Stimulated activated CD8-positive, alpha-beta memory T cell treated with anti-CD3 and anti-CD28 coated beads, Interleukin-7, amount 100 ng/mL, for 1 hour (primary cell): ENCODE measurements at places on chromosomes 2 and 18.

DNA sequence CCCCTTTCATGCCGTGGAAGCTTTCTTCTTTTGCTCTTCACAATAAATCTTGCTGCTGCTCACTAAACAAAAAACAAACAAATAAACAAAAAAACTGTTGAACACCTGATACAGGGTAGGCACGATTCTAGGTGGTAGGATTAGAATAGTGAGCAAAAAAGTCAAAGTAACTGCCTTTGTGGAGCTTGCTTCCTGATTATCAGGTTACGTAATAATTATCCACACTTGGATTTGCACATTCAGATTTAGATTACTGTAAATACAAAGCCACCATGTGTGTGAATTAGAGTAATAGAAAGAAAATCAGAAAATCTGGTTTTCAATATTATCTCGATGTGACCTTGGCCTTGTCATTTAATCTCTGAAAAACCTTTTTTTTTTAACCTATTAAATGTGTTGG, 307.1 kb downstream of the NRXN1 start:
- no peak for DNase-seq

DNA sequence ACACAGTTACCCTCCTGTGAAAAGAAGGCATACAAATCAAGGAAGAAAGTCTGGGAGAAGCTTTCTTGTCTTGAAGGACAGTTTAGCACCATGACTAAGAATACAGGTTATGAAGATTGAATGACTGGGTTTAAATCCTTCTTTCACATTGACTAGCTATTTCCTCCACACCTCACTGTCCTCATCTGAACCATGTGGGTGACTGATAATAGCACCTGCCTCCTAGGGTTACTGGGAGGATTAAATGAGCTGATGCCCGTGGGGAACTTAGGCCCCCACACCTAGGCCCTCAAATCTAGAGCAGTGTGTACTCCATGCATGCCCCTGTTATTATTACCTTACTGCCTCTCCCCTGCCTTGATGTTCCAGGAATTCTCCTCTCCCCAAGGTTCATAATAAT, 202.9 kb downstream of the FBXO15 start:
- no peak for DNase-seq

DNA sequence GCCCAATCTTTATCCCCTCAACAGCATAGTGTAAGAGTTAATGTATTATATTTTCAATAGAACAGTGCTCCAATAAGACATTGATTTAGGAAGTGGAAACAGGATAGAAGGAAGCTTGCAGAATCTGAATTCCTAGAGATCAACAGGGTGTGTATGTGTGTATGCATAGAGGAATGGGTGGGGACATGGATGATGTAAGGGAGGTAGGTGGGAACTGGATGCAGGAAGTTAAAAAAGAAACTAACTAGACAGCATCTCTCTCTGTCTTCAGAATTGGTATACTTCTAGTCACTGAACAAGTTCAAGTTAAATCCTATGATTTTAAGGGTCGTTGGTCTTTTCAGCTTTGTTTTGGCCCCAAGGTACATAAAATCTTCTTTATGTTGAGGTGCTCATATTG, 196.6 kb downstream of the PMAIP1 start:
- DNase-seq, result no peak

DNA sequence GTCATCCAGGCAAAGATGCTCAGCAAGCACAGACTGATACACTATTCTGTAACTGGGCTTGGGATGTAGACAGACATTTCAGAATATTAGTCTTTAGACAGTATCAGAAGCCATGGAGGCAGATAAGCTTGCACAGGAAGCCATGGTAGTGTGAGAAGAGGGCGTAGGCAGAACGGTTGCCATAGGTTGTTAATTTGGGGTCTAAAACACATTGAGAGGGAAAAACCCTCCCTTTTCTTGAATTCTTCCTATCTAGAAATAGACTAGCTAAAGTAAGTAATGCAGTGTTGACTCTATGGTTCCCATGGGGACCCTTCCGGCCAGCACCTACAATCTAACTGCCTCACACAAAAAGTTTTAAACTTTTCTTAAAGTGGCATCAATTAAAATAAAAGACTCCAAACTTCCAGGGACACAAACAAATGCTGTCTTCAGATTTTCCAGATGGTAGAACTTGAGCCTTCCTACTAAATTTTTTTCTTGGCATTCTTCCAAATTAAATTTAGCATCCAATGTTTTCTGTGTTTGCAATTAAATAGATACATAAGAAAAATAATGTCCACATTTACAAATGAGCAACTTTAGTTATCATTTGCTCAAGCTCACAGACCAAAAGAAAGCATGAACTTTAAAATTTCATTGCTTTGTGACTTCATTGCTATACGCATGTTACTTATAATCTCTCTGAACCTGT, 1.9 kb downstream of the PRKRA start:
- DNase-seq, result no peak

- DNase-seq, result no peak
Observed at GRCh38 chr2:88530081-88530480, 77.6 kb upstream of the FOXI3 start.

- DNase-seq, result no peak
Observed at GRCh38 chr2:164600763-164601162, 20.5 kb downstream of the GRB14 start.

DNA sequence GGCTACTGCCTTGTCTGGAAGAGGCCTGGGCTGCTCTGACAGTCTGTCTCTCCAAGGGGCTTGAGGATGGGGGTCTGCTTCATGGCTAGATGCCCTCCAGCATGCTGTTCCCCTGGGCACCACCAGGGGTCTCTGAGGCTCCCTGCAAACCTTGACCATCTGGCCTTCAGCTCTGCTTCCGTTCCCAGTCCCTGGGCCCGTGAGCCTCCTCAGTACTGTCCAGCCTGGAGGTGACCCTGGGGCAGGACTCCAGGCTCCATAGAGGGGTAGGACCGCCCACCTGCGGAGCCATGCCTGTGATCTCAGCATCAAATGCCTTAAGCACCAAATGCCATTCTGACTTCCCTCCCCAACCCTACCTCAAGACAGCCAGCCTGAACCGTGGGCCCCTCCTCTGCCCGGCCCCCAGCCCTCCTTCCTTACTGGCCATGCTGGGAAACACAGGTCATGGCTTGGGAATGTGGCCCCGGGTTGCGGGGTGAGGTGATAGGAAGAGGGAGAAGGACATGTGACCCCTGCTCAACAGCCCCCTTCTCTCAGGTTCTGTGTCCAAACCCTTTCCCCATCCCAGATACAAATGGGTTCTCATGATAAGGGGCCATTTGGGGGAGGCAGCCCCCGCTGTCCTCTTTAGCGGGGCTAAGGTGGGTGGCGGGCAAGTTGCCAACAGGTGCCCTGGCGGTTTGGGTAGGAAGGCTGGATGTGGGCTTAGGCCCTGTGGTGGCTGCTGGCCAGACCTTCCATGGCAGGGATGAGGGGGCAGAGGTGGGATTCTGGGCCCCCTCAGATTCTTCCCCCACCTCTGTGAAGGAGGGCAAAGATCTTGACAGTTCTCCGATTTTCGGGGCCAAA, 25.0 kb downstream of the SPEG start:
- DNase-seq, result no peak

GRCh38 chr2:75074228-75074627, 115.8 kb downstream of the POLE4 start:
- no peak for DNase-seq

GRCh38 chr2:171319164-171319810, 114.5 kb downstream of the METTL8 start:
- DNase-seq, result no peak

DNA sequence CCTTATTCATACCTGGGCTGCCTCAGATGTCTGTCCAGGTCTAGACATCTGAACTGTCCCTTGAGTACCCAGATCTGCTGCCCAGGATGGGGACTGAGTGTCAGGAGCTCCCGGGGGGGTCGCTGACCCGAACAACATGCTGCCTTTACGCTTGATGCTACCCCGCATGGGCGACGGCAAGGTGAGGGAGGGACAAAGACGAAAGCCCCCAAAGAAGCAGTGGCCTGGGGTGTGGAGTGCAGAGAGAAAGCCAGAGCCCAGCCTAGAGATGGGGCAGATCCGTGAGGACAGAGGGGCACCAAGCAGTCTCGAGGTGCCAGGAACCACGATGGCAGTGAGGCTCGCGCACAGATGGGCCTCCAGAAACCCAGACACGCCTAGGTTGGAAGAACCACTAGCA, 234.7 kb downstream of the ATAD2B start:
- no peak for DNase-seq

GRCh38 chr18:57142324-57142723, 4.6 kb upstream of the BOD1L2 start:
- DNase-seq, result no peak

DNA sequence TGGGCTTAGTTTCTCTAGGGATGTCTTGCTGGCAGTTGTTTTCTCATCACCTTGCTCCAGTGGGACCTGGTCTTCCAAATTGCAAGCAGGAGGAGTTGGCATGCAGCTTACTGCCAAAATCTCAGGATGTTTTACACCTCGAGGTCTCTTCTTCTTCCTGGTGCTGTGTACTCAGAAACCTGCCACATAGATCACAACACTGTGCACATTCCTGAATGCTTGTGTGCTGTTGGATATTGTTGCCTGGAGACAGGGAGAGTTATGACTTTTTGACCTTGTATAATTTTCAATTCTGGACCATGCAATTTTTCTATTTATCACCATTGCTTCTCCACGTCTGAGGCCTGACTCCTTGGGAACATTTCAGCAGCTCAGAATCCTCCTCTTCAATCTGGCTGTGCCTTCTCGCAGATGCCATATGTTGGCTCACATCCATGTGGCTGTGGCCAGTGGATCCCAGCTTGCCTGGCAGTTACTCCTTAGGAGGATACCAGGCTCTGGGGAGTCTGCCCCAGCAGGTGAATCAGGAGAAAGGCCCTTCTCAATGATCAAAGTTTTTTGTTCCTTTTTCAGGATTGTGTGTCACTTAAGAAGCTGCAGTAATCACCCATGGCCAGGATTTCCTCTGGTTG, 489.3 kb downstream of the TSN start:
- DNase-seq, result no peak

DNA sequence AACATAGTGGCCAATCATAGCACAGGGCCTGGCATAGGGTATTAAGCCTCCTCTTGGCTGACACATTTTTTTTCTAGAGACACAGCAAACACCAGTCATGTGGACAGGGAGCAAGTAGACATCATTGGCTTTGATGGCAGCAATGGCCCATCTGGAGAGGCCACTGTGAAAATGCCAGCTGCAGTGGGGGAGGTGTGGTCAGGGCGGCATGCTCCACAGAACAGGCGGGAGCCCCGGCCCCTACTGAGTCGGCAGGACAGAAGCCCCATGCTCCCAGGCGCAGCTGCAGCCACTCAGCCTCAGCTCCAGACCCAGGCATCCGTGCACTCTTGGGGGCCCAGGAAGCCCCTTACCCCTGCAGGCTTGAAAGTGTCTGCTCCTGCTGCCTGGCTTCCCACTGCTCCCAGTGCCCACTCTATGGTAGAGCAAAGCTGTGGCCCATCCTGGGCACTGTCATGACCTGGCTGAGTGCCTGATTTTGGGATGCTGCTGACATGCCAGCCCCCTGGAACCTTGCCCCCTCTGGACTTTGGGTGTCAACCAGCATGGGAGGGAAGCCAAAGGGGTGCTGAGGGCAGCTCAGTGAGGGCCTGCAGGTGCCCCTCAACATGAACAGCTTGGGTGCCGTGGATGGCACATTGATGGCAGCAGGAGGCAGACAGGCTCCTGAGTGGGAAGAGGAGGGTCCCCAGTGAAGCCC, 23.3 kb upstream of the UBE2F start:
- no peak for DNase-seq

DNA sequence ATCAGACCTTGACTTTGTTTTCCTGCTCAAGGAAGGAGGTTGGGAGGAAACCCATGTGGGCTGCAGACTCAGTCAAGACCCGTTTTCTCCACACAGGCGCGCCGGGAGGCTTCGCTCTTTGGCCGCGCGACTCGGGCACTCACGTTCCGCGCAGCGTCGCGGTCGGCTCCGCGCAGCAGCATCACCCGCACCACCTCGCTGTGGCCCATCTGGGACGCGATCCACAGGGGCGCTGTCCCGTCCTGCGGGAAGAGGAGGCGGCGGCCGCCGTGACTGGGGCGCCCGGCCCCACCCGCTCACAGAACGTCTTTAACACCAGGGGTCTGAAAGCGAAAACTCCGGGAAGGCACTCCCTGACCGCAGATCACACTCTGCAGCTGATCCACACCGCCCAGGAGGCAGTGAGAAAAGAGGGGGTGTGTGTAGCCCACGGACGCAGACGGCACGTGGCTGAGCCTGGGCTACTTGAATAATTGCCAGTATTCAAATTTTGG, 33.1 kb upstream of the NPC1 start:
- no peak for DNase-seq

DNA sequence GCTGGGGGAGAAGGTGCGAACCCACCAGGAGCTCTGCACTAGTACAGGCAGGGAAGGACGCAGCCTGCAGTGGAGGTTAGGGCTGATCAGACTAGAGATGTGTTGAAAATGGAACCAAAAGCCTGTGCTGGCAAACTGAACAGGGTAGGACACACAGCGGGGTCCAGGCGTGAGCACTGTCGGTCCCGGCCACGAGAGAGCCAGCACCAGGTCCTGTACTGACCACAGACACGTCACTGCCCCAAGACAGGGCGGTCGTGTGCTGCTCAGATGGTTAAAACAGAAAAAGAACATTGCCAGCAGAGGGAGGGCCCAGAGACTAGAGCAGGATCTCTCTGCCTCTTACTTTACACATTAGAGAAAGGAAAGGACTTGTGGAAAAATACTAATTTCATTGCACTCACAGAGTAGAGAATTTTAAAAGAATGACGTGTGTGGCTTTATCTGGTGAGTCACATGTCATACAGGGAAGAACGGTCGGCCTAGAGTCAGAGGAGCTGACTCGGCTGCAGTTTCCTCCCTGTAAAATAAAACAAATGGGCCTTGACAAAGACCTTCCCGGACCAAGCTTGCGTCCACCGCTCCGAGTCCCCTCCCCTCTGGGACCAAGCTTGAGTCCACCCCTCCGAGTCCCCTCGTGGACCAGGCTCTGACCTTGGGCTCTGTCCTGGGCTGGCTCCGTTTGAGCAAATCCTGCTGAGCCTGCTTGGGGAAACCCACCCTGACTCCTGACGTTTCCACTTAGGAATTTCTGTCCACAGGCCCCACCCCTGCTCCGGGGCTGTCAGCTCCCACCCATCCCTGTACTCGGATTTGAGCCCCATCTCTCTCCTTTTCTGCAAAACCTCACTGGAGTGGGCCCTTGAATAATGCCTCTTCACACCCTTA, 16.7 kb upstream of the ADI1 start:
- DNase-seq, result no peak

- DNase-seq, result no peak
Observed at GRCh38 chr18:48514786-48515185, 24.0 kb upstream of the CTIF start.

DNA sequence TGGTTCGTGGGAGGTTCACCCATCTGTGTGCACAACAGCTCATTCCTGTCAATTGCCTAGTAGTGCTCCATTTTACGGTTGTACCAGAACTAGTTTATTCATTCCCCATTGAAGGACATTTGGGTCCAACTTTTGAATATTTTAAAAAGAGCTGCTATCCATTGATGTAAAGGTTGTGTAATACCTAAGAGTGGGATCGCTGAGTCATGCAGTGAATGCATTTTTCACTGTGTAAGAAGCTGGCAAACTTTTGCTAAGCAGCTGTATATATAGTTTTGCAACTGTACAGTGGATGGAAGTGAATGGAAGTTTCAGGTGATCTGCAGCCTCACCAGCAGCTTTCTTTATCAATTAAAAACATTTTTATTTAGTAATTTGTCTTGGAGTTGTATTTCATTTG, 104.5 kb downstream of the DCDC2C start:
- no peak for DNase-seq
